ENCODE measurements at places on chromosomes 13 and 19. TPM values are rescaled to one million over a fixed set of nuclear protein-coding genes. Genes with fewer than 3 reads are reported as not detected.

GRCh38 chr19:56537442-56537841, 1.3 kb upstream of the ZFP28 start:
- no peak for DNase-seq

- no peak for DNase-seq
Observed at GRCh38 chr13:106691341-106691740, 123.4 kb upstream of the ARGLU1 start.

GRCh38 chr13:97568850-97569249, 134.9 kb downstream of the RAP2A start:
- no peak for DNase-seq

DNA sequence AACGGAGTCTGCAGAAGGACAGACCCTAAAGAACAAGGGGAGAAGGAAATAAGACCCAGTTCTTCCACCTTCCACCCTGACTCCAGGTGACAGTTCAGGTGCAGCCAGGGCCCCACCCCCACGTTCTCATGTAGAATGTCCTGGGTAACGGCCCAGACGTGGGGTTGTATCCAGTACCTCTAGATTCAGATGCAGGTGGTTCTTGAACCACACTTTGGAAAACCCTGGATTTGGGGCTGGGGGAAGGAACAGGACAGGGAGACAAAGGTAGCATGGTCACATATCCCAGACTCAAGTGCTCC, 2.2 kb downstream of the DMPK start:
- no peak for DNase-seq

DNA sequence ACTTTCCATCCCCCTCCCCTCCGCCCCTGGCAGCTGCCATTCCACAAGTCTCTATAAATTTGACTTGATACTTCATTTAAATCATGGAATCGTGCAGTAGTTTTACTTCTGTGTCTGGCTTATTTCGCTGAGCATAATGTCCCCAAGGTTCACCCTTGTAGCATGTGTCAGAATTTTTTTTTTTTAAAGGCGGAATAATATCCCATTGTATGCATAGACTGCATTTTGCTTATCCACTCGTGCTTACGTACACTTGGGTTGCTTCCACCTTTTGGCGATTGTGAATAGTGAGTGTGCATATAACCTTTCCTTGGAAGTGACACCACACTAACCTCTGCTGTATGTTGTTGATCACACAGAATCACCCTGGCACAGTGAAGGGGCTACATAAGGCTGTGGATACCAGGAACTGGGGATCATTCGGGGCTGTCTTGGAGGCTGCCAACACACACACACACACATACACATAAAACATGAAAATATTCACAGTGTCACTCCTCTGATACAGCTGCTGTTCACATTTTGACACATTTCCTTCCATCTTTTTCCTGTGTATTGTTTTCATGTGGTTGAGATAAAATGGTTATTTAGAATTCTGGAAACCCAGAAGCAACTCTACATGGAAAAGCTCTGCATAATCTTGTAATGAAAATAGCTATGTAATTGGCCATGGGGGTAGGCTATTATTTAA, 13.3 kb downstream of the ZNF71 start:
- no peak for DNase-seq

GRCh38 chr13:58238972-58239773, 607.6 kb downstream of the PCDH17 start:
- DNase-seq = no peak

DNA sequence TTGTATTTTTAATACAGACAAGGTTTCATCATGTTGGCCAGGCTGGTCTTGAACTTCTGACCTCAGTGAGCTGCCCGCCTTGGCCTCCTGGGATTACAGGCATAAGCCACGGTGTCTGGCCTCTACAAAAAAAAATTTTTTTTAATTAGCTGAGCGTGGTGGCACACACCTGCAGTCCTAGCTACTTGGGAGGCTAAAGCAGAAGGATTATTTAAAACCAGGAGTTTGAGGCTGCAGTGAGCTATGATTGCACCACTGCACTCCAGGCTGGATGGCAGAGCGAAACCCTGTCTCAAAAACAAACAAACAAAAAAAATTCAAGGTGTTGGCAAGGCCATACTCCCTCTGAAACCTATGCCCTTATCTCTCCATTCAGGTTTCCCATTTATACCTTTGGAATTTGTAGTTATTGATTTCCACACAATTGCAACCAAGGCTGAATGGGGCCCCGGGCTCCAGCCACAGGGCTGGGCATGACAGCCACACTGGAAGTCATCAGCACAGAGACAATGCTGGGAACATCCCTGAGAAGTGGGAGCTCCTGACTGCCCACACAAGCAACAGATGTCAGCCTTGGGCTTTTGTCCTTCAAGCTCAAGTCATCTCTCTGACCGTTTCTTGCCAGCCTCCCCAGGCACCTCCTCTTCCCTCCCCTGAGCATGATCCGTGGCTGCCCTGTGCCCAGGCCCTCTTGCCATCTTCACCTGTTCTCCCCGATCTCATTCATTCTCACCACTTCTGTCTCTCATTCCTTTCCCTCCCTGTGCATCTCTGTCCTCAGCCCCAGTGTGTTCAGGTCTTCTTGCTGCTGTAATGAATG, 27.2 kb upstream of the CALM3 start:
- no peak for DNase-seq

The CABP5 gene
- not detected for total RNA-seq

DNA sequence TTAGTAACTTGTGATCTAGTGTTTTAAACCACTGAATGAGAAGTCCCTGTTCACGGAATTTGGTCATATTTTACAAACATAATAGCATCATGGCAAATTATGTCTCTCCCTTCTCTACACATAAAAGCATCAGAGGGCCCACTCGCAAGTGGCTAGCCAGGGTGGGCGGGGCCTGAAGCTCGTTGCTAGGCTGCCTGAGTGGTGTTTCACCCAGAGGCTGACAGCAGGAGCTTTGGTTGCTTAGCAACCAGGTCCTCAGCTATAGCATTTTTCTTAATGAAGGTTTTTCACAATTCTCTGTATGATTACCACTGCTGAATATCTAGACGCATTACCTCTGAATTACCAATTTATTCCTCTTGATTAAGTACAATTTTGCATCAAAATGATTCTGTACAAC, 126.5 kb downstream of the NALCN start:
- DNase-seq = peak; percentile 78

The CYP4F22 gene
- total RNA-seq = not detected

The ZBTB32 gene
- not detected for total RNA-seq

GRCh38 chr19:289651-290371, 1.4 kb downstream of the PLPP2 start:
- no peak for DNase-seq

The ZNF541 gene
- 0.50 TPM for total RNA-seq

DNA sequence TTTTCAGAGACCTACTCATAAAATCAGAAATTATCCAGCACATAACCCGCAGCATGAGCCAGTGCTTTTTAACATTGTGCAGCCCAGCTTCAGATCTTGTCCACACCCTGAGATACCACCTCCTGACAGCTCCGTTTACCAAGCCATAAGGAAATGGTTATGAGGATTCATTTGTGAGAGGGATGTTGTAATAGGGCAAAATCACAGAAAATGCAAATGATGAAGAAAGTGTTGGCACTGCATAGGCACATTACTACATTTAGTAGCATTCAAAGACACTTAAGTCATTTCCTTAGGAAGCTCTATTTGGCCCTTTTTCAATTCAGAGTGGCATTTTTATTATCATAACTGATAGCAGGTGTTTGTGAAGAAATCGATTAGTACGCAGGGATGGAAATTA, 277.5 kb downstream of the DNAJC15 start:
- no peak for DNase-seq

DNA sequence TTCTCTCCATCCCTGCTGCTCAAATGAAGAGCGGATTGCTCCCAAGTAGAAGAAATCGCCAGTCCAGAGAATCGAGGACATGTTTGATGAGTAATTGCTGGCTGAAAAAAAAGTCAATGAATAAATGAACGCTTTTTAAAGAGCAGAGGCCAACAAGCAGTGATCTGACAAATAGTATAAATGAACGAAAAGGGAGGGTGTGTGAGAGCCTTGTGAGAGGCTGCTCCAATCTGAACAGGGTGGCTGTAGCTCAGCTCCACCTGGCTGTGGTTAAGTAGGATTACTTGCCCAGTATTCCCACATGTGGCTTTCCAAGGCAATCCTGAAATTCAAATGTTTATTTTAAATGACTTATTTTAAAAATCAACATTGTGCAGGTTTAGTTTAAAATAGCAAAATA, 117.1 kb downstream of the TSHZ3 start:
- no peak for DNase-seq

The ZNF98 gene
- 3.0 TPM for total RNA-seq

GRCh38 chr13:114130837-114131582, 1.4 kb downstream of the RASA3 start:
- DNase-seq = no peak

The ZIK1 gene
- 17.4 TPM for total RNA-seq

DNA sequence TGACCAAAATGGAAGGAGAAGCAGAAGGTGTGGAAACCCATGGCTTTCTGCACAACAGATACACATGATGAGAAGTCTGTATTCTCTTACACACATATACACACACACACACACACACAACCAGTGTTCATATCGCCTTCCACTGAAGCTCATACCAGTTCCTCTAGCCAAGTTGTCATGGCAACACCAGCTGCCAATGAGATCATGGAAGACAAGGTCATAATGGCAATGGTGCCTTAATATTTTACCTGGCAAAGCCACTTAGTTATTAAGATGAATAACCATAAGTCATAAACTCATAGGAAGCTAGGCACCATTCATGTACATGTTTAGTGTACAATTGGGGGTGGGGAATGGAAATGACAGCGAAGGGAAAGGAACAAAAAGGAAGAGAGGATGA, 2.6 kb upstream of the DHRS12 start:
- DNase-seq = no peak

GRCh38 chr13:99085139-99085807, 107.4 kb upstream of the DOCK9 start:
- no peak for DNase-seq

All from spinal cord (tissue), 10 donors.